ENCODE measurements at places on chromosomes 1 and 21. TPM values are rescaled to one million over a fixed set of nuclear protein-coding genes. Genes with fewer than 3 reads are reported as not detected.

The CRP gene
- not detected for total RNA-seq

The OR2M3 gene
- not detected for total RNA-seq

The SLC44A5 gene
- not detected for total RNA-seq

The SELENBP1 gene
- total RNA-seq = not detected

The OR2T3 gene
- total RNA-seq = not detected

The DMRTA2 gene
- not detected for total RNA-seq

The IL10 gene
- not detected for total RNA-seq

The KCNJ10 gene
- 0.29 TPM for total RNA-seq

The RNF223 gene
- not detected for total RNA-seq

The ACTN2 gene
- not detected for total RNA-seq

The ANXA9 gene
- 0.65 TPM for total RNA-seq

The MFAP2 gene
- total RNA-seq = not detected

The MRPL20 gene
- total RNA-seq = 116 TPM

The GCSAML gene
- total RNA-seq = not detected

The KCNA3 gene
- total RNA-seq = 54.5 TPM

The KCNJ9 gene
- not detected for total RNA-seq

The CDKN2C gene
- total RNA-seq = 81.2 TPM

The CATSPERE gene
- 0.79 TPM for total RNA-seq

The TMEM52 gene
- 2.5 TPM for total RNA-seq

The FCAMR gene
- total RNA-seq = not detected

The KLHDC8A gene
- not detected for total RNA-seq

The RHEX gene
- total RNA-seq = 10.0 TPM

The ANKRD35 gene
- not detected for total RNA-seq

The EXTL1 gene
- total RNA-seq = 0.67 TPM

The HCRTR1 gene
- not detected for total RNA-seq
